ENCODE measurements at places on chromosomes 3 and 15.

DNA sequence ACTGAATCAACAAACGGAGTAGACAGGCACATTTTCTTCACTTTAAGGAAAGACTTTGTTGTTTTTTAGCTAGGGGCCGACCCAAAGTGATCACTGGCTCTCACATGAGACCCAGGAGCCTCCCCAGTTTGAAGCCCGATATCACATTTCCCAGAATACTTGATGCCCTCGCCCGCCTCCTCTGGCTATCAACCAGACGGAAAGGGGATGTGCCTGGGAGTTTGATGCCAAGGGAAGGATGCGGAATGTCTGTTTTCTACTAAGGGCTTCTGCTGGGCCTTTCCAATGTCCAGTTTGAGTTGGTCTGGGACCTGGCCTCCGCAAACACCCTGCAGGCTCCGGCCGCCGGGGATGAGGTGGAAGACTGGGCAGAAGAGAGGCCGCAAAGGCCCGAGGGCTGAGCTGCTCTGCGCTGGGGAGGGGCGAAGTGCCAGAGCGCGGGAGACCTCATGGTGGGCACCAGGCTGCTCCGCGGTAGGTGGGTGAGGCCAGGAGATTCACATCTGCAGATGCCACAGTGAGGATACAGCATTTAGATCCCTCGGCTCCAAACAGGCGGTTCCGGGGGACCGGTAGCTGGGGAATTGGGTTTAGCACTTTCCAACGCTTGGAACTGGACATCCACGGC lies 491 bp upstream of the ZNF774 start:
- no peak for DNase-seq

- DNase-seq = no peak
Observed at GRCh38 chr3:106814231-106814630, 563.0 kb upstream of the CCDC54 start.

DNA sequence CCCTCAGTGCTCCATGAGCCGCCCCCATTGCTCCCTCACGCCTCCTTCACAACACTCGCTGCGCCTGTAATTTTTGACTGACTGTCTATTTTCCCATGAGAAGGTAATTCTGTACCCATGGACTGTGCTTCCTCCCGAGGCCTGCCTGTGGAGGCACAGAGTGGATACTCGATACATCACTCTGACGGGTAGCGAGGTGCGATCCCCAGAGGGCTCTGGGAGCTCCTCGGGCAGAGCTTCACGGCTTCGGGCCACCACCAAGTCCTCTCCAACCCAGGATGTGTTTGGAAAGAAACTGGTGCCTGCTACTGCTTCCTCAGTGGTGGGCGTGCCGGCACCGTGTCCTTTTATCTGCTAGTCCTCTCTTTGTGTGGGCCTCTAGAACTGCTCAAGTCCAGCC lies 108.6 kb upstream of the DLG1 start:
- no peak for DNase-seq

- no peak for DNase-seq
Observed at GRCh38 chr3:169475978-169476698, 187.4 kb downstream of the MECOM start.

- no peak for DNase-seq
Observed at GRCh38 chr3:157174290-157174648, 14.3 kb upstream of the CCNL1 start.

DNA sequence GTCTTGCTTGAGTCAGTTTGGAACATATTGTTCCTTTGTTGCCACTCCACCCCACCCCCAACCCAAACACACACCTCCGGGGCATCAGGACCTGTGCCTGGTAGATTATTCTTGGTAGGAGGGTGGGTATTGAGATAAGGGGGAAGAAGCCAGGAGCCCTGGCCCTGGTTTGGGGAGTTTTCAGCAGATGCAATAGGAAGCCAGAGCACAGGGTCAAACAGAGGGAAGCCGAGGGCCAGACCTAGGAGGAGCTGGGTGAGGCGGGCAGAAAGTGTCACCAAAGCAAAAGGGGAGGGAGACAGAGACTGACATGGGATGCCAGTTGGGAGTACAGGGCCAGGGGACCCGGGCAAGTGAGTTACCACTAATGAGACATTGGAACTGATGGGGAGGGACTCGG lies 163.1 kb downstream of the RPLP1 start:
- no peak for DNase-seq

DNA sequence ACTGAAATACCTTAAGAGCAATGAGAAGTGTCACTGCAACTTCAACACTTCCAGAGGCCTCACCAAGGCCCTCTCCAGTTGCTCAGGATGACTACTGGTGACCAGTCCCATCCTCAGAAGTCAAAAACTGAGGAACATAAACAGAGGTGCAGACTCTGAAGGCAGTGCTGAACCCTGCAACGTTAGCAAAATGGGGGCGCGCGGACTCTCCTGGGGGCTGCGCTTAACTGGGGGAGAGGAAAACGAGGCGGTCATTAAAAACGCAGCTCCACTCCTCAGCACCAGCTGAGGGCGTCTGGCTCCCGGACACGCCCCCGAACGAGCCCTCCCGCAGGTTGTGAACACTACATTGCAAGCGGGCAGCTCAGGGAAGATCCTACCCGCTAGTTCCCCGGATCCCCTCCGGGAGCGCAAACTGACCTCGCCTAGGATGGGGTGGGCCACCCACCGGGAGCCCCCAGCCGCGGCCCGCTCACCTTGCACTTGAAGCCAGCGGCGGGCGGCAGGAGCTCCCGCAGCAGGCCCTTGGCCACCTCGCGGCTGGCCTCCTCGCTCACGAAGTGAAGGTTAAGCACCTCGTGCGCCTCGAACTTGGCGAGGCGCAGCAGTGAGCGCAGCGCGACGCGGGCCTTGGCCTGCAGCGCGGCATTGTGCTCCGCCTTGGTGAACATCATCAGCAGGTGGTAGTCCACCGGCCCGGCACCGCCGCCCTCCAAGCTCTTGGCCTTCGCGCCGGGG lies 711 bp downstream of the XXYLT1 start:
- DNase-seq = peak; percentile 22

DNA sequence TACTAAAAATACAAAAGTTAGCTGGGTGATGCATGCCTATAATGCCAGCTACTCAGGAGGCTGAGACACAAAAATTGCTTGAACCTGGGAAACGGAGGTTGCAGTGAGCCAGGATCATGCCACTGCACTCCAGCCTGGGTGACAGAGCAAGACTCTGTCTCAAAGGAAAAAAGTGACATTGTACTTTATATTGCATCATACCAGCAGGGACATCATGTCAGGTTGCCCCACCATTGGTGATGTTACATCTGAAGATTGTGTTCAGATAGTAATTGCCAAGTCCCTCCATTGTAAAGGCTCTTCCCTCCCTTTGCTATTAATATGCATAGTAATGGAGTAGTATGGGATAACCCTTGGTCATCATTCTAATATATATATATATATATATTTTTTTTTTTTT lies 44.8 kb downstream of the FOXL2 start:
- DNase-seq = no peak

DNA sequence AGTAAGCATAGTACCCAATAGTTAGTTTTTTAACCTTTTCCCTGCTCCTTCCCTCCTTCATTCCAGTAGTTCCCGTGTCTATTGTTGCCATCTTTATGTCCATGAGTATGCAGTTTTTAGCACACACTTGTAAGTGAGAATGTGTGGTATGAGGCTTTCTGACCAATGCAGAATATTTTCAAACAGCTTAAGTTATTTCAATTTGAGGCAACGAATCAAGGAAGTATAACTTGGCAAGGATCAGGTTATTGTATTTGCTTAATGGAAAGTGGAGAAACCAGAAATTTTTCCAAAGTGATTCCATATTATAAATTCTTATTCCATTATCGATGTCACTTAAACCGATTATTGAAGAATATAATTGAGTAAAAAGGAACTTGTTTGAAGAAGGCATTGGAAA lies 954.8 kb downstream of the GBE1 start:
- DNase-seq = no peak

- no peak for DNase-seq
Observed at GRCh38 chr3:52831500-52832301, 1.2 kb upstream of the ITIH4 start.

DNA sequence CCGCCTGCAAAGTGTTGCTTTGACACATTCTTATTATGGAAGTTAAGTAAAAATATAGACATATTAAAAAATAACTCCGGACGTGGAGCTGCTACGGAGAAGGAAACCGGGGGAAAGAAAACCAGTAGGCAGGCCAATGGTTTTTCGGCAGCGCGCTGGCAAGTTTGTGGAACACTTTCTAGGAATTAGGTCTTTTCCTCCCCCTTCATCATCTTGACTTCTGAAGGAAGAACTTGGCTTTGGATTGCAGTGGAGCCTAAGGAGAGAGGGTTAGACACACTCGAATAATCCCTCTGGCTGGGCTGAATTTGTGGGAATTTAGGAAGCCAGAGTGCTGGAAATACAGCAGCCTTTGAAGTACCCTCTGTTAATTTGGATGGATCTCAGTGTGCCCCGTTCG lies 317 bp downstream of the ROBO2 start:
- no peak for DNase-seq

DNA sequence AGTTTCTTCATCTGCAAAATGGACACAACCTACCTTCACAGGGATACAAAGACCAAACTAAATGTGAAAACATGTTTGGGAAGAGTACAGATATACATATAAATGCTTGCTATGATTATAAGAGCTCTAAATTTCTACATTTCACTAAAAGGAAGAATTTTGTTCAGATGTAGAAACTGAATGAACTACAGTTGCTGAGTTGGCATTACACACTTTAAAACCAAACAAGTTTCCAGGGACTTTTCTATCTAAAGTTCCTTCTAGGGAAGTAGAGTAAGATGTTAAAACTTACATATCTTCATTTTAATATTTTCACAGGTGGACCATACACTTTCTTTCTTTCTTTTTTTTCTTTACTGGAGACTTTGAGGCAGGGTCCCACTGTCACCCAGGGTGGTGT lies 4.6 kb downstream of the AAGAB start:
- no peak for DNase-seq

GRCh38 chr3:3353153-3353552 lies 173.7 kb upstream of the CRBN start:
- DNase-seq = no peak

DNA sequence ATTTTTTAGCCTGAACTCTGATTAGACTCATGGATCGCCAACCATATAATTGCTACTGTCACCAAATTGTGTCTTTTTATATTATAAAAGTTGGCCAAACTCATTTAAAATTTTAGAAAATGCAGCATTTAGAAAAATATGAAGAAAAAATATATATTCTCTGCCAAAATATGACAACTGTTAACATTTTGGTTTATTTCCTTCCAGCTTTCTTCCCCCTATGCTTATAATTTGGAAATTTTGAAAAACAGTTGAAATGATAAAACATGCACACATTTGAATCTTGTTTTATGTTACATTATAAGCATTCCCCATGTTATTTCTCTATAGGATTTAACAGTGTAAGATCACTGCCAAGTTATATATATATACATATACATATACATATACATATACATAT lies 1112.8 kb downstream of the TUSC7 start:
- no peak for DNase-seq

GRCh38 chr3:23078735-23079134 lies 124.4 kb upstream of the UBE2E2 start:
- no peak for DNase-seq

GRCh38 chr3:157390713-157391515 lies 45.7 kb upstream of the PTX3 start:
- no peak for DNase-seq

DNA sequence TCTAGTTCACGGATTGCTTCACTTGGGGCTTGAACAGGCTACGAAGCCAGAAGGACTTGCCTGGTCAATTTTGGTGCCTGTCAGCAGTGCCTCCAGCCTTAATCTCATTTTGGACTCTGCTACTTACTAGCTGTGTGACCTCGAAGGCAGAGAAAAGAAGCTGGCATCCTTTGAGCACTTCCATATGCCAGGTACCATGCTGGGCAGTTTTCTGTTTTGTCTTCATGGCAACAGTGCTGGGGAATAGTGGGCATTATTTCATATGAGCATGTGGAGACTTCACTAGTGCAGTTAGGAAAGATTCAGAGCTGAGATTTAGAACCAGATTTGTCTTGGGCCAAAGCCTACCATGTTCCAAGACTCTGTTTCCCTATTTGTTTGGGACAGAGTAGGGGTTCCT lies 92.2 kb downstream of the LRTM1 start:
- DNase-seq = no peak

DNA sequence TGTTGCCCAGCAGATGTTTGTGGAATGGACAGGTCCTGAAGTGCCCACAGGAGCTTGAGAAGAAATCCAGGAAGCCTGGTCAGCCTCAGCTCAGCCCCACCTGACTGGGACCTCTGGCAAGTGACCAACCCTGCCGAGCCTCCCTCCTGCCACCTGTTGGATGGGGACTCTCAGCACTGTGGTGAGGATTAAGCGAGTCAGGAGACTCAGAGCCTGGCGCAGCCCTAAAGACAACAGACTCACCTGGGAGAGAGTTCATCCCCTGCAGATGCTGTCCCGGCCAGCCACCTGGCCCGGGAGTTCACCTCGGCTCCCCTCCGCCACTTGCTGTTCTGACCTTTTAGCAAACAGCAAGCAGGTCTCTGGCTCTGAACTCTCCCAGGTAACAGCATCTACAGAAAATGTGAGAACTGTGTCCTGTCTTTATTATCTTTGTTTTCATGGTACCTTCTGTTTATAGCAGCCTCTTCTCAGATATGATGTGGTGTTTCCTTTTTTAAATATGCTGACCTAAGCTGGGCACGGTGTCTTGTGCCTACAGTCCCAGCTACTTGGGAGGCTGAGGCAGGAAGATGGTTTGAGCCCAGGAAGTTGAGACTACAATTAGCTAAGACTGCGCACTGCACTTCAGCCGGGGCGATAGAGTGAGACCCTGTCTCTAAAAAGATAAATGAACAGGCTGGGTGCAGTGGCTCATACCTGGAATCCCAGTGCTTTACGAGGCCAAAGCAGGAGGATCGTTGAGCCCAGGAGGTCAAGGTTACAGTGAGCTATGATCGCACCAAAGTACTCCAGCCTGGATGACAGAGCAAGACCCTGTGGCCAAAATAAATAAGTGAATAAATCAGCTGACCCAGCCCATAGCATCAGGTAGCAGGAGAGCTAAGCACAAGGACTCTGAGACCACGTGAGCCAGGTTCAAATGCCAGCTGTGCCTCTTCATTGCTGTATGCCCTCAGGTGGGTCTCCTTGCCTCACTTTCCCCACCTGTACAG lies 32.4 kb upstream of the SLC6A6 start:
- DNase-seq = no peak
